ENCODE measurements at places on chromosomes 1 and 21.

DNA sequence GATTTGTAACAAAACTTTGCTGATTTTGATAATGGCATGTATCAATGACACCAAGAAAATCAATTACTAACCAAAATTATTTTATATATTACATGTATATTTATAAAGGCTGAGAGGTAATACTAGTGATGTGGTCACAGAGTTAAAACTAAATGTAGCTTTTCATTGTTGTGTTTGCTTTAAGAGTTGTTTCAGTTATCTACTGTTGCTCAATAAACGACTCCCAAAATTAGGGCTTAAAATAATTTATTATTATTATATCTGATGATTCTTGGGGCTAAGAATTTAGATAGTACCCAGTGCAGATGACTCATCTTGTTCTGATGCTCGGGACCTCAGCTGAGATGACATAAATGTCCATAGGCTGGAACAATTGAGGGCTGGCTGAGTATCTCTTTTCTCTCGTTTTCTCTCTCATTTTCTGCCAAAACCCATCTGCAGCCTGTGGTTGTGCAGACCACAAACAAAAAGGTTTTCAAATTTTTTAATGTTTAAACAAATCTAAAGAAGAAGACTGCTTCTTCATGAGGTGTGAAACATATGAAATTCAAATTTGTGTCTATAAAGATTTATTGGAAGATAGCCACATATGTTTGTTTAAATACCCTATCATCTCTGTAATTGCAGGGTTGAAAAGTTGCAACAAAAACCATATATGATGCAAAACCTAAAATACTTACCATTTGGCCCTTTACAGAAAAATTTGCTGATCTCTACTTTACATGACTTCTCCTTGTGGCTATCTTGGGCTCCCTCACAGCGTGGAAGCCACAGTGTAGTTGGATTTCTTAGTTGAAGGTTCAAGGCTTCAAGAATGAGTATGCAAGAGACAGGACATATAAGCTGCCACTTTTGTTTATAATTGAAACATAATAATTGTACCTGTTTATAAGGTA, 14.8 kb upstream of the PTPRC start:
- no peak for DNase-seq

- DNase-seq: no peak
These were observed 327.5 kb upstream of the POGK start for GRCh38 chr1:166511761-166512160.

DNA sequence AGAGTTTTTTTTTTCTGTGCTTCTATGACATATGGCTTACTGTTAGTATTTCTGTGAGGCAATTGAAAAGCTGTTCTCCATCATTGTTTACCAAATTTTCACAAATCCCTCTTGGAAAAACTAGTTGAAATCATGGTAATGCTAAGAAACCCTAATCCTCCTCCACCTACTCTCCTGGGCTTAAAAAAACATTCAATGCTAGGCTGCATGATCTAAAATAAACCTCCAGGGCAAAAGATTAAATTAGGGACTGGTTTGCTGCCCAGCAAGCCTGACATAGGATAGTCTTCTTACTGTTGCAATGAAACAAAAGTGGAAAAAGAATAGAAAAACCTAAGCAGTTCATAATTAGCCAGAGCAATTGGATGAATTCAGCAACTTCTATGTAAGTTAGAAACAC, 16.1 kb downstream of the C1orf52 start:
- no peak for DNase-seq

DNA sequence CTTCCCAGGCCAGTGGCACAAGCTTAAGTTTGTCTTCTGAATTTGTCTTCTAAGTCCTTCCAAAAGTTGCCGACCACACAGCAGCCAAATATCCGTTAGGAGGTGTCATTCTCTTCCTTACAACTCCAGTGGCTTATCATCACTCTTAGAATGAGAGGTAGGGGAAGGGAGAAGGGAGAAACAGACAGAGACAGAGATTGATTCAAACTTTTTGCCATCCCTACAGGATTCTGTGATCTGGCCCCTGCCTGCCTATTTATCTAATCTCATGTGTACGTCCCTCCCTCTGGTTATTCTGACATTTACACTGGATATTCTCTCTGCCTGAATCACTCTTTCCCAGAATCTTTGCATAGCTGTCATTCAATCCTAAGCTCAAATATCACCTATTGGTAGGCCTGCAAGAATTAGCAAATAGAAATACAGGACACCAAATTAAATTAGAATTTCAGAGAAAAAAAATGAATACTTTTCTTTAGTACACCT, 488 bp upstream of the GNL2 start:
- no peak for DNase-seq

GRCh38 chr1:109181085-109181806, 32.5 kb upstream of the SARS1 start:
- no peak for DNase-seq

DNA sequence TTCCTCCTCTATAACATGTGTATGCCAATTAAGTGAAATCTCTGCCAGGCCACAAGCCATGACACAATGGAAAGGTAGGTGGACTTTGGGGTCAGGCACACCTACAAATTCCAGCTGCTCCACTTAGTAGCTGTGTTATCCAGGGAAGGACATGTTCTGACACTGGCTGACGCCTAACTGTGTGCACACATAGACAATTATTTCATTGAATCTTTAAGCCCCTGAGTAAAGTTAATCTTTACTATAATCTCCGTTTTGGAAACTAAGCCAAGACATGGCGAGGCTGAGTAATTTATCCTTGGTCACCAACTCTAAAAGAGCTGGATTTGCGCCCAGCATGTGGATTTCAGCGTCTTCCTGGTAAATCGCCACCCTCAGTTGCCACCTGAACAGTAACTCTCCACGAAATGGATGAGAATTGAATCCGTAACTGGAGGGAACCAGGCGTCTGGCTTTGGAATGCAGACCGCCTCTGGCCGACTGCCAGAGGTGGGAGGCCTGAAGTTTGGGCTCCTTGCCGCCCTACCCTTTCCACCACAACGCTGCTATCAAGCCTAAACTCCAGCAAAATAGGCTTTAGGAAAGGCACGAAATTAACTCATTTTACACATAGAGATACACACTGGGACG, 888 bp upstream of the SNRPE start:
- DNase-seq: no peak

DNA sequence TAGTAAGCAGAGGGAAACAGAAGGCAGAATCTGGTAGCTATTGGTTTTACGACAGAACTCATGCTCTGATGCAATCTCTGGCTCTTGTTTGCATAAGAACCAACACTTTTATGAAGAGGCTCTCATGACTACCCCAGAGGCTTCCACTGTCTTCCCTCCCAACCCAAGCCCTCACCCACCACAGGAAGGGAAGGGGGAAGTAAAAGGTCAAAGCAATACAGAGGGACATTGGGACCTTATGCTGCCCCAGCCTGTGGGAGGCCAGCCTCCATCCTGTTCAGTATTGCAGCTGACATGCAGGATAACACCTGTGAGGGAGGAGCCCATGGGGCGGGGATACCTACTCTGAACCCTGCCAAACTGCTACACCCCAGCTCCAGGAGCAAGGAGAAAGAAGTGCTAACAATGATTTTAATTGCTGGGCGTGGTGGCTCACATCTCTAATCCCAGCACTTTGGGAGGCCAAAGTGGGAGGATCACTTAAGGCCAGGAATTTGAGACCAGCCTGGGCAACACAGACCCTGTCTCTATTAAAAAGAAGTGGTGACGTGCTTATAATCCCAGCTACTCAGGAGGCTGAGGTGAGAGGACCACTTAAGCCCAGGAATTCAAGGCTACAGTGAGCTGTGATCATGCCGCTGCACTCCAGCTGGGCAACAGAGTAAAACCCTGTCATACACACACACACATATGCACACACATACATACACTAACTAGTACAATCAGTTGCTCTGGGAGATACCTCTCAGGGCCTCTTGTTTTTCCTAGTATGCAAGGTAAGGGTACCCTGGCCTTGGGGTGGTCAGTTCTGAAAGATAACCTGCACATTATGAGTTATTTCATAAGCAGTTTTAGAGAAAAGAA, 9.5 kb downstream of the MR1 start:
- no peak for DNase-seq

DNA sequence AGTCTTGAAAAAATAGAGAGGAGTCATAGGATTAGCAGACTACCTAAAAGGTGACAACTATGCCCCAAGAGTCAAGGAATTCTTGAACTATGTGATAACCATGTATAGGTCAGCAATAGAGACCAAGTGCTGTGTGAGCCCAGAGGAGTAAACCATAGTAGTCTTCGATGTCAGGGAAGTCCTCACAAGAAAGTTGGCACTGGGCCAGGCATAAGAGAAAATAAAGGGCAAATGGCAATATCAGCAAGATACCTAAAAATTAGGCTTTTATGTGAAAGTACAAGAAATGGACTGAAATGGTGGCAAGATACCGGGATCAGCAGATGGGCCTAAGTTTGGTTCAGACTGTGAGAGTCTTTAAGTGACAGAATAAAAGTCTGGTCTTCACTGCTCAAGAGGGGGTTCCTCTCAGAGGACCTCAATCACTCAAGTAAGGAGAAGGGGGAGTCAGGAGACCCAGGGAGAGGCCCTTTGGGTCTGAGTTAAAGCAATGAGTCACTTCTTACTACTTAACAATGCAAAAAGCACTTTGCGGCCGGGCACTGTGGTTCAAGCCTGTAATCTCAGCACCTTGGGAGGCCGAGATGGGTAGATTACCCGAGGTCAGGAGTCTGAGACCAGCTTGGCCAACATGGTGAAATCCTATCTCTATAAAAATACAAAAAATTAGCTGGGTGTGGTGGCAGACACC, 95.0 kb downstream of the TEX35 start:
- no peak for DNase-seq

GRCh38 chr21:46431884-46432488, 26.7 kb upstream of the DIP2A start:
- DNase-seq: no peak

GRCh38 chr1:216416488-216416887, 6.8 kb downstream of the USH2A start:
- DNase-seq: no peak

DNA sequence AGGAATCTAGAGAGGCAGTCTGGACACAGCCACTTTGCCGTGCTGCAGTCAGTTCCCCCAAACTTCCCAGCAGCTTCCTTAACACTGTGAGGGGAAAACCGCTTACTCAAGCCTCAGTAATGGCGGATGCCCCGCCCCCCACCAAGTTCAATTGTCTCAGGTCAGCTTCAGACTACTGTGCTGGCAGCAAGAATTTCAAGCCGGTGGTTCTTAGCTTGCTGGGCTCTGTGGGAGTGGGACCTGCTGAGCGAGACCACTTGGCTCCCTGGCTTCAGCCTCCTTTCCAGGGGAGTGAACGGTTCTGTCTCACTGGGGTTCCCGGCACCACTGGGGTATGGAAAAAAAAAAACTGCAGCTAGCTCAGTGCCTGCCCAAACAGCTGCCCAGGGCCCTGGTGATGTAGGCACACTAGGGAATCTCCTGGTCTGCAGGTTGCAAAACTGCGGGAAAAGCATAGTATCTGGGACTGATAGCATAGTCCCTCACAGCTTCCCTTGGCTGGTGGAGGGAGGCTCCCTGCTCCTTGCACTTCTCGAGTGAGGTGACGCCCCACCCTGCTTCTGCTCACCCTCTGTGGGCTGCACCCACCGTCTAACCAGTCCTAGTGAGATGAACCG, 23.7 kb upstream of the HFM1 start:
- DNase-seq: no peak

GRCh38 chr1:6489799-6490180, 1.7 kb downstream of the PLEKHG5 start:
- peak; percentile 75 for DNase-seq

DNA sequence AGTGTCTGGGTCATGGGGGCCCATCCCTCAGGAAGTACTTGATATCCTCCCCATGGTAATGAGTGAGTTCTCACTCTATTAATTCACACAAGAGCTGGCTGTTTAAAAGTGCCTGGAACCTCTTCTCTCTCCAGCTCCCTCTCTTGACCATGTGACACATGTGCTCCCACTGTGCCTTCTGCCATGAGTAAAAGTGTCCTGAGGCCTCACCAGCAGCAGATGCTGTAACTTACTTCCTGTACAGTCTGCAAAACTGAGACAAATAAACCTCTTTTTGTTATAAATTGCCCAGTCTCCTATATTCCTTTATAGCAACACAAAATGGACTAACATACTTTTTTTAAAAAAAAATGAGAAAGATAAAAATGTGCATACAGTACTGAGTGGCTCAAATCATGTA, 24.0 kb downstream of the PUM1 start:
- DNase-seq: no peak
